ENCODE measurements at places on chromosomes 16 and 17.
A peak's percentile ranks its signal among the peaks of the same experiment; 100 is the strongest.

DNA sequence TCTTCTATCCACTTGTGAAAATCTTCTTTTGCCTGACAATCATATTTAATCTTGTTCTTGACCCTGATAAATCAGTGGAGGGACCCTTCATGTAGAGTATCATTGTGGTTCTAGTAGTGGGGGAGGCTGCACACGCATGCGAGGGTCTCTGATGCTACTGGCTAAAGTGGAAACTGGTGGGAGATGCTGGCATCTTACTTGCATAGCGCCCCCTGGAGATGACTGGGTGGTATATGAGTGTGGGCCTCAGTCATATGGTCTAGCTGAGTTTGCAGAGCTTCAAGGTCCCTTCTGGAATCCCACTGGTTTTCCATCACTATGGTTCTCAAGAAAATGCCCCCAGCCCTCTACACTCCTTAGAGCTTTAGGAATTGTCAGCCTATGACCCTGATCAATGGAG is 236.4 kb upstream of the AXIN2 start:
- no peak for DNase-seq

GRCh38 chr16:55329791-55330428 is 5.9 kb downstream of the IRX6 start:
- no peak for DNase-seq

DNA sequence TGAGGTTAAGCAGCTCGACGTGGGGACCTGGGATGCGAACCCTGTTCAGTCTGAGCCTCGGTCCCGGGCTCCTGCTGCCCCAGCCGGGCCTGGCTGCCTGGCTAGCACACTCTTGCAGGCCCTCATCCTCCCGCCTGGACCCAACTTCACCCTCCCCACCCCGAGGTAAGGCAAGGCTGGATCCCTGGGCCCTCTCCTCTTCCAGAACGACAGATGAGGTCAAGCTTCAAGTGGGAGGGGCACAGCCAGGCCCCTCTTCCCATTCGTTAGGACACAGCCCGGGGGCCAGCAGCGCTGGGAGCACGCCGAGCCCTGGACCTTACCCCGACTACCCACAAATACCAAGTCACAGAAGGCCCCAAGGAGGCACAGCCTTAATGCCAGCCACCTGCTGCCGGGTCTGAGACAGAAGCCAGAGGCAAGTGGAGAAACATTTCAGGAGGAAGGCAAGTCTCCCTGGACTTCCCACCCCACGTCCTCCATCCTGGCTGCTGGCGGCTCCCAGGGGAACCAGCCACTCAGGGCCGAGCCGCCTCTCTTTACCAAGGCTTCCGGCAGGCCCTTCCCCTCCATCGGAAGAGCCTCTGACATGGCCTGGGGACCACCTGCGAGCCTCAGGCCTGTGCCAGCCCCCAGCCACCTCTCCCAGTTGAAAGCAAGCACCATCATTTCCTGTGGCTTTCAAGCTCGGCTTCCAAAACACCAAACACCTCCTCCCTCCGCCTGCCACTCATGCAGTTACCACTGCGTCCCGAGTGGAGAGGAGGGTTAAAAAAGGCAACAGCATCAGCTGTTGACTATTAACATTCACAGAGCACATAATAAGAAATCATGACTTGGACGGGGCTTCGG is 59.9 kb downstream of the RPH3AL start:
- DNase-seq: no peak

DNA sequence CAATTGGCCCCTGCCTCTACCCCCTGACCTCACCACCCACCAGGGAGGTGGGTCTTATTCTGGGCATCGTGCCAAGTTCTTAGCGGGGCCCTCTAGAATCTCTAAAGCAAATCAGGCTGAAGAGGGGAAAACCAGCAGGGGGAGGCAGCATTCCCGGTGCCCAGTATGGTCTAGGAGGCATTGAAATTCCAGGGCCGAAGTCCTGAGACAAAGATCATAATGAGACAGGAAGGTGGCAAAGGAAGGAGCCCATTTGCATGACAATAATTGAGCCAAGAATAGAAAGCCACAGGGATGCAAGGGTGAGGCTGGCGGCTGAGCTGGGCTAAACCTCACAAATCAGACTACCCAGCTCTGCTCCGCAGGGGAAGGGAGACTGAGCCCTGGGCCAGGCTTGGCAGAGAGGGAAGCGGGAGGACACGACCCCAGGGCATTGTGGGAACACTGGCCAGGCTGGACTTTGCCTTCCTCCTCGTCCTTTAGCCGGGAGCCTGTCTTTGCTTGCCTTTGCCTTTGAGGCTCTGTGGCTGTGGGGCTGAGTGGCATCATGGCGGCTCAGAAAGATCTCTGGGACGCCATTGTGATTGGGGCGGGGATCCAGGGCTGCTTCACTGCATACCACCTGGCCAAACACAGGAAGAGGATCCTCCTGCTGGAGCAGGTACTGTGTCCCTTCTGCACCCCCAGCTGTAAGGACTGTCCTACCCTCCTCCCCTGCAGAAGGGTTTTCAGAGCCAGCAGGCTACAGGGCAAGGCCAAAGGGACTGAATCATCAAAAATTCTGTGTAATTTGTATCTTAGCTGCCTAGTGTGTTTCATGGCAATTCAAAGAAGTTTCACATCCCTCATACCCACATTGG is at the start of gene PIPOX:
Gene PIPOX, plus strand, starts transcription at position 463 of the 860 bp plus-strand sequence. Its CDS starts 85 bp downstream, at position 548.
- DNase-seq: no peak

DNA sequence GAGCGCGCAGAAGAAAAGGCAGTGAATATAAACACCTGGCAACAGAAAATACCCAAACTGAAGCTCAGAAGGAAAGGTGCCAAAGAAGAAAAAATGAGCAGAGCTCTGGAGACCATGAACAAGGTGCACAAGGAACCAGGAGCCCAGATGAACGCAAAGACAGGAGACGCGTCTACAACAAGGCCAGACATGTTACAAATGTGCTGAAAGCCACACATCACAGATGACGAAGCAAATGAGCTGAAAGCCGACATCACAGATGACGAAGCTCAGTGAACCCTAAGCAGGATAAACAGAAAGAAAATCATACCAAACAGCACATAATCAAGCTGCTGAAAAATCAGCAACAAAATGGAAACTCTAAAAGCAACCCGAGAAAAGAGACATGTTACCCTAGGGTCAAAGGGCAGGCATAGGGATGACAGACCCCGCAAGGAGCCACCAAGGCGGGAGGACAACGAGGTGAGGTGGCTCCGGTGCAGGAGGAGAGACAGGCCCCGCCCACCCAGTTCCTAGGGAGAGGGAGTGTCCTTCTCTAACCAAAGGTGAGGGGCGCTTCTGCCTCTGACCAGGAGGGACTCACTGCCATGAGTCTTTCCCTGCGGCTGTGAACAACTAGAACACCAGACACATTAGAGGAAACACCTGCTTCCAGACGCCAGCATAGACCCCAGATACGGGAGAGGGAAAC is 39.1 kb downstream of the CCDC57 start:
- no peak for DNase-seq

DNA sequence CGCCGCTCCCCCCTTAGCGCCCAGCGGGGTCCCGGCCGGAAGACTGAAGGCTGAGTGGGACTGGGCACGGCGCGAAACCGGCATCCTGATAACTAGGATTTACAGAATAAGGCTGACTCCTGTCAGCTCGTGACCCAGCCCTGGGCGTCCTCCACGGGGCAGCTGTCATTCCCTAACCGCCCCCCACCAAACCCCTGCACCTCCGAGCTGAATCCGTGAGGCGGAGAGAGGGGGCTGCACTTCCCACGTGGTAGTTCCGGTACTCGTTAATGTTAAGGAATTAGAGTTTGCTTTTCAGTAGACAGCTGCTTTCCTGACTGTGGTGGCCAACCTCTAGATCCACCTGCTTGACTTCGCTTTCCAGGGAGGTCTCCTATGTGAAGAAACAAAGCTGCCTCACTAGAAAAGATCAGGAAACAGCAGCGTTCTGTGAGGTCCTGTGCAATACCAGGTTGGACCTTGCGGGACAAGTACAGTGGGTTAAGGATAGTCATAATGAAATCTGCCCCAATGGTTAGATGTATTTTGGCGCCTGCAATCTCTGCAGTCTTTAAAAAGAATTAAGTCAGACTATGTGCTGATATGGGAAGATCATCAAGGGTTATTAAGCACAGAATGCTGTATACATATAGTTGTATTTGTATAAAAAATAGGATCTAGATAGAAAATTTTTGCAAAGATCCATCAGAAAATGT is 1.1 kb upstream of the WBP2 start:
- DNase-seq: no peak

DNA sequence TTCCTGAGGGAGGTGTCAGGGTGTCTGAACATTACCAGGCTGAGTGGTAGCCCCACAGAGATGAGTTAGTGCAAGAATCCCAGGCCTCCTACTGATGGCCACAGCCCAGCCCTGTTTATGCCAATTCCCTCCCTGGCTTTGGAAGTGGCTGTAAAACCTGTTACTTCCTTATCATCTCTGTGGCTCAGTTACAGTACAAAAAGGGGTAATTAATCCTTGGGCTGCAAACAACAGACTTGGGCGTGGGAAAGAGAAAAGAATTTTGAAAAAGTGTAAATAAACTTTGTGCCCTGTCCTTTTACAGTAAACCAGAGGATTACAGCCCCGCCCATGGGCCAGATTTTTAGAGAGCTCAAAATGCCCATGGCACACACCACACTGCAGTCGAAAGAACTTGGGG is 73.1 kb upstream of the AXIN2 start:
- no peak for DNase-seq

- DNase-seq: no peak
Measured at GRCh38 chr17:5123343-5124124, 7.7 kb downstream of the USP6 start.

- DNase-seq: no peak
Measured at GRCh38 chr16:58518083-58518979, 3.0 kb downstream of the SETD6 start.

DNA sequence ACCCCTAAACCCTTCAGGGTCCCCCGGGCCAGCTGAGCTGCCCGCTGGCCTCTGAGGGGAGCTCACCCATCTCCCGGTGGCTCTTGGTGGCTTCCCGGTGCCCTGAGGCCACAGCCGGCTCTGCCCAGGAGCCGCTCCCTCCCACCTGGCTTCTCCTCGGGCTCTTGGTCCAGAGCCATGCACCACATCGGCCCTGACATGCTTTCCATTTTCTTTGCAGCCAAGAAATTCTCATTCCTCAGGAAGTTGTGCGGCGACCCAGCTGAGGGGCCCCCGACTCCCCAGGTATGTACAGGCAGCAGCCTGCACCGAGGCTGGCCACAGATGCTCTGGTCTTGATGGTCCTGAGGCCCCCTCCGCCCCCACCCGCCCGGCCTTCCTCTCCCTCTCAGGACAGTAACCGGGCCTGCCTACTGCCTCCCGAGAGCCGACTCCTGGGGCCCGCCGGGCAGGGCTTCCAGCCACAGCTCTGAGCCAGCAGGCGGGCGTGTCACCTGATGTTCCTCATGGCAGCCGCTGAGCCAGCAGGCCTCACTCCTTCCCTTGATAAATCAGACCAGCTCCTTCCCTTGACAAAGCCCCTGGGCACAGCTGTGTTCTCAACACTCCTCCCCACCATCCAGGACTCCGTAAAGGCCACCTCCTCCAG is 28.4 kb upstream of the ZFPM1 start:
- no peak for DNase-seq

GRCh38 chr16:84478172-84478947 is 26.1 kb downstream of the MEAK7 start:
- peak; percentile 66 for DNase-seq

- no peak for DNase-seq
Measured at GRCh38 chr17:61619493-61619892, 28.5 kb upstream of the NACA2 start.

- no peak for DNase-seq
Measured at GRCh38 chr16:28924399-28924761, 658 bp downstream of the RABEP2 start.

- DNase-seq: no peak
Measured at GRCh38 chr17:41537990-41538389, 9.9 kb upstream of the KRT19 start.

- no peak for DNase-seq
Measured at GRCh38 chr17:14432079-14432478, 131.2 kb downstream of the HS3ST3B1 start.

DNA sequence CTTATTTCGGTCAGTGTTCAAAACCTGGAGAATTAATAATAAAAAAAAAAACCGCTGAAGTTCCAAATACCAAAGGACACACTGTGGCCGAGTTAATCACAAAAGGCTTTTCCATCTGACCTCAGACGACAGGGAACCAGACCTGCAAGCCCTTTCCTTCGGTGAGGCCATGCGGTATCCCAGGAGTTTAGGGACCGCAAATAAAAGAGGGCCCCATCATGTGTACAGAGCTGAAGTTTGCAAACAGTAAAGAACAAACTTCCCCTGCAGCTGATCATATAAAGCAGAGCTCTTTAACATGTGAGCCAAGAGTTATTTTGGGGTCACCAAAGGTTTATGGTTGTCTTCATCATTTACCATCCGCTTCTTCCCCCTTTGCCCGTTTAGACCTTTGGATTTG is 33.0 kb upstream of the FOXJ1 start:
- DNase-seq: no peak

DNA sequence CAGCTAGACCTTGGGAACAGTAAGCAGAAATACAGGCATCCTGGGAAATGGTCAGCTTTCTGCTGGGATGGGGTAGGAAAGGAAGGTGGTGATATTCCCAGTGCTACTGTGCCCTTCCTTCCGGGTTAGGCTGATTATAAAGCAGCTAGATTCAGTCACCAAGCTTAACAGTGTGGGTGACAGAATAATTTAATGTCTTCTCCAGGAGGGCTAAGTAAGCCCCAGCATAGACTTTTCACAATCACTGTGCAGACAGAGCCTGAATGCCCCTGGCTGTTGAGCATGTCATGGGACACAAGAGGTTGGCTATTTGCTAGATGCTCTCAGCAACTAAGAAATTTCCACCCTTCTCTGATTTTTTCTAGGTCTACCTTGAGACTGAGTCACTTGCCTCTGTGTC is 513.0 kb downstream of the TOX3 start:
- DNase-seq: no peak

DNA sequence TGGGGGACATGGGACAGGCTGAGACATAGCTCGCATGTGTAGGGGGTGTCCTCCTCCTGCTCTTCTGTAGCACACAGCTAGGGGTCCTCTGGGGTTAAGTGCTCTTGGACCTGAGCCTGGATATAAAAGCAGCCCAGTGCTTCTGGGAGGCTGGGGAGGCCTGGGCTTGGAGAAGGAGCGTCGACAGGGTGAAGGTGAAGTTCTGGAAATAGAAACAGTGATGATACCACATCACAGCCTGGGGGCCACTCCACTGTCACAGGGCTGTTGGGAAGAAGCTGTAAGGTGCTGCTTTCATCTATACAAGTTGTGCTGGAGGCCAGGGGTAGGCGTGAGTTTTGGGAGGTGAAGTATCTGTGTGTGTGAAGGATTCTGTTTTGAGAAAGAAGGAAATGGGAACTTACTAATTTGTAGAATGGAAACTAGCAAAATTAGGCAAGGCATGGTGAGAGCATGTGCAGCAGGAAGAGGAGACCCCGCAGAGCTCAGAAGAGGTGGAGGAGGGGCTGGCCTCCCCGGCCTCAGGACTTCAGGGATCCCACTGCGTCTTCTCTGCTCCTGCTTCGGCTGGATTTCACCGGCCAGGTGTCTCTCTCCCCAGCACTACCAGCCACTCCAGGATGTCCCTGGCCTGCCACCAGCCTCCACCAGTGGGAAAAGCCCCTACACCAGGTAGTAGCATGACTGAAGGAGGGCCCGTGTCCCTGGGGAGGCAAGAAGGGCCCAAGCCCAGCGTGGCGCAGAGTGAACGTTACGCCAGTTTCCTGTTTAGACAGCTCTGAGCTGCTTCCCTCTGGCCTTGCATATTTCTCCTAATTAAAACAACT is 19.4 kb downstream of the PLCG2 start:
- DNase-seq: no peak

GRCh38 chr16:84292011-84292410 is 2.7 kb upstream of the WFDC1 start:
- DNase-seq: no peak
